Spinal cord (tissue), 10 donors: ENCODE measurements at places on chromosomes 16 and 17. TPM values are rescaled to one million over a fixed set of nuclear protein-coding genes. Genes with fewer than 3 reads are reported as not detected.

Gene FBXL20
- 16.1 TPM for polyA plus RNA-seq

Gene RUNDC3A
- 169 TPM for polyA plus RNA-seq

Gene ACSM2B
- polyA plus RNA-seq = 0.99 TPM

Gene SCN4A
- 0.14 TPM for polyA plus RNA-seq

Gene ZSCAN32
- 18.2 TPM for polyA plus RNA-seq

Gene SLC52A1
- 0.19 TPM for polyA plus RNA-seq

Gene IRX3
- polyA plus RNA-seq = 9.7 TPM

Gene KRT31
- polyA plus RNA-seq = not detected

Gene NXN
- 37.3 TPM for polyA plus RNA-seq

Gene HEATR9
- 0.44 TPM for polyA plus RNA-seq

Gene TMED6
- 2.3 TPM for polyA plus RNA-seq

Gene CD300C
- 1.1 TPM for polyA plus RNA-seq

Gene CACNA1G
- 25.3 TPM for polyA plus RNA-seq

Gene FMNL1
- polyA plus RNA-seq = 22.0 TPM

DNA sequence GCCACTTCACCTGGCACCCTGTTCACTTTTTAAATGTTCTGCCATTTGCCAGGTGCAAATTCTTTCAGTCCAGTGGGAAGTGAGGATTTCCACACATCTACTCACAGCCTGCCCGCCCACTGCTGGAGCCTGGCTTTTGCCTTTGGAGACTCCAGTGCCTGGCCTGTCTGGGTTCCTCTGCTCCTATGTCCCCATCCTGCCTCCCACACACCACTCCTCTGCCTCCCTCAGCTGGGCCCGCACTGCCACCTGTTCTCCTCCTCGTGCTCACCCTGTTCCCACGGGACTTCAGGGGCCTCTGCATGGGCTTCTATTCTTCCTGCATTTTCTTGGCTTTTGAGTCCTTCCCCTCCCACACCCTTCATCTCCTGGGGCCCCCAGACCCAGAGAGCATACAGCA, 7.9 kb upstream of the NDRG4 start:
- peaks cover 9% of the 10 kb centered on the region for H3K36me3 ChIP-seq
- H3K4me3 ChIP-seq = no peak overlapping the region
- H3K27ac ChIP-seq = no peak overlapping the region
- H3K4me1 ChIP-seq = peaks cover 58% of the 10 kb centered on the region
- no peak for DNase-seq

DNA sequence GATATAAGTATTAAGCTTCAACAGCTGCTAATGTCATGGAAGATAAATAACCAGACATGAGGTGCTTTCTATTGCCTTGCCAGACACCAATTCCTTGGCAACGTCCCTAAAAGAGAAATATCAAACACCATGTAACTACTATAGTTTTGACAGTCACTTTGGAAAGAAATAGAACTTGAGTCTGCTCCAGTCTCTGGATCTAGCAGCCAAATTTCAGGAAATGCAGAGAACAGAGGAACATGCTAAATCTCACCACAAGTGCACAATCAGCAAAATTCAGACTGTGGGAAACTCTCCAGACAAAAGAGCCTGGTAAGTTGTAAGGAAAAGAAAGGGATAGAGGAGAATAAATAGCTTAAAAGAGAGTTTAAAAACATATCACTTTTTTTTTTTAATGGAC, 28.4 kb upstream of the TANC2 start:
- no peak overlapping the region for H3K27ac ChIP-seq
- no peaks in the 10 kb centered on the region for H3K36me3 ChIP-seq
- H3K4me1 ChIP-seq = peaks cover 7% of the 10 kb centered on the region
- DNase-seq = no peak
- H3K27me3 ChIP-seq = no peaks in the 10 kb centered on the region

DNA sequence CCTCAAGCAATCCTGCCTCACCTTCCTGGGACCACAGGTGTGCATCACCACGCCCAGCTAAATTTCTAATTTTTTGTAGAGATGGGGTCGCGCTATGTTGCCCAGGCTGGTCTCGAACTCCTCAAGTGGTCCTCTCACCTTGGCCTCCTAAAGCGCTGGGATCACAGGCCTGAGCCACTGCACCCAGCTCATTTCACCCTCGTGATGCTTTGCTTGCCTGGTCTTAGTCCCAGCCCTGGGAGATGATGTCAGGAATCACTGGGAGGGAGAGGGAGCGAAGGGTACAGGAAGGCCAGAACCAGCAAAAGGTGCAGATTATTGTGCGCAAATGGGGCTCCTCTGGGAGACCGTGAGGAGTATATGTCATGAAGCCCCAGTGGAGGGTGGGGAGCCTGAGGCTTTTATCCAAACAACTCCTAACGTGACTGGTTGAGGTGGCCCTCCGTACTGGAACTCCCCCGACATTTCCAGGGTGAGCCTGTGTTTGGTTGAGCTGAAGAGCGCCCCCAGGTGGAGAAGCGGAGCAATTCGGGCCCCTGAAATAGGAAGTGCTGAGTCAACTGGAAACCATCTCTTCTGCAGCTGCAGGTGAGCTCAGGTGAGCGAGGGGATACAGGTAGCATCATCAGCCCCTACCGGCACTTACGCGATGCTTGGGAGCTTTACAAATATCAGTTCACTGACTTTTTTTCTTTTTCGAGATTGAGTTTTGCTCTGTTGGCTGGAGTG, 41.2 kb upstream of the HAPSTR1 start:
- DNase-seq = no peak
- H3K4me1 ChIP-seq = peaks cover 7% of the 10 kb centered on the region
- no peak overlapping the region for H3K27ac ChIP-seq
- no peak overlapping the region for H3K4me3 ChIP-seq

DNA sequence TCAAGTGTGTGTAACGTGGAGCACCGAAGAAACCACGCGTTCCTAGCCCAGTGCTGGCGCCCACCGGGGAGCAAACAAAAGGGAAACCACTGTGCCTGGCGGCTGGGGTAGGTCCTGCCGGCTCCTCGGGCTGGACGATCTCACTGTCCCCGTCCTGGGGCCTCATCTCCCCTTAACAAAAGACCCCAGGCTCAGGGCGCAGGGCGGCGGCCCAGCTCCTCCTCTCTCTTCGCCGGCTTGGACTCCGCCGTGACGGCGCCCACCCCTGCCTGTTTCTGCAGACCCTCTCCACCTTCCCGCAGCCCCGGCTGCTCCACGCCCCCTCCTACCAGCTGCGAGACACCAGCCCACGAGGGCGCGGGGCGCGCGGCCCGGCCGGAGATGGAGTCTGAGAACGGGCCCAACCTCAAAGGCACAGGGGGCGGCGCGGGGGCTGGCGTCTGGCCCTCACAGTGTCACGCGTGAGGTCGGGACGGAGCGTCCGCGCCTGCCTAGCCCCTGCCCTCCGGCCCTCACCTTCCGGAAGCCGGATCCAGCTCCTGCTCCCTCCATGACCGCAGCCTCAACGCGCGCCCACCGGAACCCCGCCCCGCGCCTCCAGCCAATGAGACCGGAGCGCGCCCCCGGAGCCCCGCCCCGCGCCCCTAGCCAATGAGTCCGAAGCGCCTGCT, at the start of gene CENPX:
CENPX (minus strand) TSS at position 569 of the 671 bp plus-strand sequence; CDS start at position 552, 17 bp downstream.
- H3K4me3 ChIP-seq = peak within 1 kb of the TSS; percentile 73
- peaks cover 51% of the 10 kb centered on the region for H3K4me1 ChIP-seq
- H3K27me3 ChIP-seq = no peaks in the 10 kb centered on the region
- H3K27ac ChIP-seq = no peak within 1 kb of the TSS

- no peak overlapping the region for H3K4me3 ChIP-seq
- no peak for DNase-seq
- no peaks in the 10 kb centered on the region for H3K27me3 ChIP-seq
- no peaks in the 10 kb centered on the region for H3K4me1 ChIP-seq
- no peaks in the 10 kb centered on the region for H3K36me3 ChIP-seq
Measured at GRCh38 chr16:14399378-14400284, 230.4 kb downstream of the PARN start.

DNA sequence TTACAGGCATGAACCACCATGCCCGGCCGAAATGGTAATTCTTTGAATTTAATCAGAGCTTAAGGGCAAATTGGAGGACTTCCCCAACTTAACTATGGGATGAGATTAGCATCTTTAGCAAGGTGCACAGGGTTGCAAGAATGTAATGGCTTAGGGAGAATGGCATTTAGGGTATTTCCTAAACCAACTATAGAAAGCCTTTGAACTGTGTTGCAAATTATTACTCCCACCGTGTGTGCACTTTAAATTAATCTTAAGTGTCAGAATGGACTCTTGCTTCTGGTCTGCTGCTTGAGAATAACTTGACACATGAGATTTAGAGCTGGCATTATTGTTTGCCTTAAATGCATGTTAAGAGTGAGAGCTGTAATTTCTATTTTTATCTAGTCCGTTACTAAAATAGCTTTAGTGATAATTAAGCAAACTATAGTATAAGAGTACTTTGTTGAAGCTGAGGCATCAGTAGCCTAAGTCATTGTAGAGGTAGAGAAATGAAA, 59.8 kb downstream of the TUBD1 start:
- no peak for DNase-seq
- H3K36me3 ChIP-seq = peaks cover 3% of the 10 kb centered on the region
- no peaks in the 10 kb centered on the region for H3K27me3 ChIP-seq
- no peak overlapping the region for H3K27ac ChIP-seq
- H3K4me1 ChIP-seq = peaks cover 7% of the 10 kb centered on the region

DNA sequence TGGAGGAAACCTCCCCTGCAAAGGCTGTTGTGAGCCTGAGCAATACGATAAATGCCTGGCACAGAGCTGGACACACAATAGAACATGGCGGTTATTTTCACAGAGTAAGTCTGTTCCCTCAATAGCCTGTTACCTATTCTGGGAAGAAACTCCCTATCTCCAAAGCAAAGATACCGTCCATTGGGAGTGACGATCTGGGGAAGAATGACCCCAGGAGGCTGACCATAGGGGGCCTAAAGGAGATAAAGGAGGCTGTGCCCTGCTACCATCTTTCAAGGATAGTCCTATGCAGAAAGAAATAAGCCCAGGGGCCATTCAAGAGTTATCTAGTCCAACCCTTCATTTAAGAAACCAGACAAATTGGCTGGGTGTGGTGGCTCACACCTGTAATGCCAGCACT, 4.1 kb upstream of the AXIN2 start:
- no peak overlapping the region for H3K4me3 ChIP-seq
- no peaks in the 10 kb centered on the region for H3K27me3 ChIP-seq
- H3K36me3 ChIP-seq = no peaks in the 10 kb centered on the region
- no peak overlapping the region for H3K27ac ChIP-seq
- peaks cover 31% of the 10 kb centered on the region for H3K4me1 ChIP-seq
- DNase-seq = no peak

DNA sequence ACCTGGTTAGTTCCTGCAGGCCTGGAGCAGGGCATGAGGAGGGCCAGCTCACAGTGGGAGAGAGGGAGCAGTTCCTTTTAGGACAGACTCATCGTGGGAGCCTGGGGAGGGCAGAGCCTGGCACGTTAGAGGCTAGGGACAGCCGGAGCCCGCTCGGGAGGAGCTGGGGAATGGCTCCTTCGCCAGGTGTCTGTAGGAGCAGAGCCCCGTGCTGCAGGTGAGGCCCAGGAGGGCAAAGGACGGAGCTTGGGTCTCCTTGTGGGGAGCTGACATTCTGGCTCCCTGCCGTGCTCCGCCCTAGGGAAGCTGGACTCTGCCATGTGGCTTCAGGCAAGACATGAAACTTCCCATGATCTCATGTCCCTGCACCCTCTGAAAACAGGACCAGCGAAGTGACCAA, 18.7 kb upstream of the MTSS2 start:
- no peak overlapping the region for H3K4me3 ChIP-seq
- H3K36me3 ChIP-seq = peaks cover 42% of the 10 kb centered on the region
- H3K27me3 ChIP-seq = no peaks in the 10 kb centered on the region
- DNase-seq = no peak

- H3K27me3 ChIP-seq = no peaks in the 10 kb centered on the region
- H3K4me3 ChIP-seq = no peak overlapping the region
- peaks cover 65% of the 10 kb centered on the region for H3K36me3 ChIP-seq
Measured at GRCh38 chr17:45282683-45283644, 21.1 kb upstream of the SPATA32 start.

GRCh38 chr16:87190288-87191230, 126.6 kb downstream of the C16orf95 start:
- H3K27ac ChIP-seq = no peak overlapping the region
- H3K36me3 ChIP-seq = no peaks in the 10 kb centered on the region
- no peak overlapping the region for H3K4me3 ChIP-seq
- H3K4me1 ChIP-seq = peaks cover 16% of the 10 kb centered on the region
- no peaks in the 10 kb centered on the region for H3K27me3 ChIP-seq
- no peak for DNase-seq

- peaks cover 92% of the 10 kb centered on the region for H3K36me3 ChIP-seq
- no peak overlapping the region for H3K4me3 ChIP-seq
- no peak for DNase-seq
Measured at GRCh38 chr17:82808921-82809905, 30.6 kb downstream of the ZNF750 start.

GRCh38 chr17:34412534-34412933, 49.5 kb upstream of the CCL1 start:
- no peak for DNase-seq
- no peak overlapping the region for H3K27ac ChIP-seq
- peaks cover 21% of the 10 kb centered on the region for H3K27me3 ChIP-seq
- H3K4me3 ChIP-seq = no peak overlapping the region

- H3K27ac ChIP-seq = no peak overlapping the region
- no peak overlapping the region for H3K4me3 ChIP-seq
- peaks cover 40% of the 10 kb centered on the region for H3K36me3 ChIP-seq
Measured at GRCh38 chr17:7235693-7236665, 1.7 kb upstream of the DVL2 start.

DNA sequence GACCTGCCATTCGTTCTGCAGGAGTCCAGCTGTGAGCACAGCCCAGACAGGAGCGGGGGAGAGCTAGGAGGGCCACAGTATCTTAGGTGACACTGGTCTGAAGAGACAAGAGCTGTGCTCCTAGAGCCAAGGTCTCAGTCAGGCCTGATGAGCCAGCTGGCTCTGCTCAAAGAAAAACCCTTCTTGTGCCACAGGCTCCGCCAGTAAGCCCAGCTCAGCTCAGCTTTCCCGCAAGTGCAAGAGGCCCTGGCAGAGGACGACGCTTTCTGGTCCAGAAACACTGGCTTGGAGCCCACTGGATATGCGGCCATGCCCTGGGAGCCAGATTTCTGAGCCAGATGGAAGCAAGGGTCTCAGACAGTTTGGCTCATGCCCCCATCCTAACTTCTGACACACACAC, 23.9 kb downstream of the PEMT start:
- peak; percentile 96 for DNase-seq
- peaks cover 46% of the 10 kb centered on the region for H3K36me3 ChIP-seq
- H3K4me1 ChIP-seq = peaks cover 78% of the 10 kb centered on the region
- H3K27me3 ChIP-seq = no peaks in the 10 kb centered on the region
- H3K27ac ChIP-seq = peak overlapping the region; percentile 45

- H3K4me3 ChIP-seq = no peak overlapping the region
- H3K4me1 ChIP-seq = peaks cover 36% of the 10 kb centered on the region
- no peaks in the 10 kb centered on the region for H3K36me3 ChIP-seq
- H3K27me3 ChIP-seq = peaks cover 71% of the 10 kb centered on the region
- no peak overlapping the region for H3K27ac ChIP-seq
Measured at GRCh38 chr17:49227436-49228261, 2.9 kb downstream of the PHOSPHO1 start.

- H3K27me3 ChIP-seq = no peaks in the 10 kb centered on the region
- no peaks in the 10 kb centered on the region for H3K4me1 ChIP-seq
- H3K36me3 ChIP-seq = peaks cover 16% of the 10 kb centered on the region
- H3K4me3 ChIP-seq = no peak overlapping the region
- no peak overlapping the region for H3K27ac ChIP-seq
- no peak for DNase-seq
Measured at GRCh38 chr17:59093702-59094231, 12.9 kb downstream of the TRIM37 start.
